ENCODE measurements at places on chromosomes 2 and 18.

DNA sequence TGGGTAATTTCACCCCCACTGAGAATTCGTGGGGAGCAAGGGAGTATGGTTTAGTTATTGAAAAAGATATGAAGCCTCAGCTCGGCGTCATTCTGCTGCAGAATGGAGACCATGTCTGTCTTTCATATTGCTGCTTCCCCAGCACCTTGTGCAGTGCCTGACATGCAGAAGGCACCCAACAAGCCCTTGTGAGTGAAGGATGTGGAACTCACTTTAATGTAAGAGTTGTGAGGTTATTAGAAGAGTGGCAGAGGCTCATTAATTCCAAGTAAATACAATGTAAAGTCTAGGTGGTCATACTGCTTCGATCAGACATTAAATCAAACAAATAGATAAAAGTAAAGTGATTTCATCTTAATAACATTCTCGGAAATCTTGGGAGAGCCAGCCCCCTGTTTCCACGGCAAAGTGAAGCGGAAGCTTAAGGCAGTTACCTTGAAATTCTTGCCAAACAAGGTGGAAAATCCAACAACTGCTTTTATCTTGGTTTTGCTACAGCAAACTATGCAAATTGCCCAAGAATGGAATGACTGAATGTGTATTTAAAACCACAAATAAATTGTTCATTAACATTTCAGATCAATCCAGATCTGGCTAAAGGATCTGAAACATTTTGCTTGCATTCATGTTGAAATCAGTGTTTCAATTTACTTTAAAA lies 9.6 kb downstream of the CFAP221 start:
- no peak for DNase-seq

DNA sequence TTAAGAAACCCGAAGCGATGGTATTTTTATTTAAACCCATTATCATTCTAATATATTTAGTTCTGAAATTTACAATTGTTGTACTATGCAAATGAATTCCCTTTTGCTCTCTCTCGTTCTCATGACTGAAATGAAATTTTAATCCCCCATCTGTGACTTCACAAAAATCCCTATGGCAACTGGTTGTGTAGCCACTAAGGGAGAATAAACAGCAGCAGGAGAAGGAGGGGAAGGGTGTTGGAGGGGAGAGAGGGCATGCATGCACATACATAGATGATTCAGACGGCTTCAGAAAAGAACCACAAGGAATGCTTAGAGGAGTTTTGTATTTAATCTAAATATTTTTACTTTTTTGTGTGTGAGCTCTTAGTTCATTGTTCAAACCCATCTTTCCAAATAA lies 36.8 kb downstream of the CPS1 start:
- DNase-seq: no peak

- no peak for DNase-seq
Observed at GRCh38 chr2:44061876-44062275, 66.1 kb upstream of the LRPPRC start.

- no peak for DNase-seq
Observed at GRCh38 chr18:435940-436339, 64.6 kb downstream of the COLEC12 start.

GRCh38 chr2:83368916-83369315 lies 1090.2 kb downstream of the SUCLG1 start:
- no peak for DNase-seq

DNA sequence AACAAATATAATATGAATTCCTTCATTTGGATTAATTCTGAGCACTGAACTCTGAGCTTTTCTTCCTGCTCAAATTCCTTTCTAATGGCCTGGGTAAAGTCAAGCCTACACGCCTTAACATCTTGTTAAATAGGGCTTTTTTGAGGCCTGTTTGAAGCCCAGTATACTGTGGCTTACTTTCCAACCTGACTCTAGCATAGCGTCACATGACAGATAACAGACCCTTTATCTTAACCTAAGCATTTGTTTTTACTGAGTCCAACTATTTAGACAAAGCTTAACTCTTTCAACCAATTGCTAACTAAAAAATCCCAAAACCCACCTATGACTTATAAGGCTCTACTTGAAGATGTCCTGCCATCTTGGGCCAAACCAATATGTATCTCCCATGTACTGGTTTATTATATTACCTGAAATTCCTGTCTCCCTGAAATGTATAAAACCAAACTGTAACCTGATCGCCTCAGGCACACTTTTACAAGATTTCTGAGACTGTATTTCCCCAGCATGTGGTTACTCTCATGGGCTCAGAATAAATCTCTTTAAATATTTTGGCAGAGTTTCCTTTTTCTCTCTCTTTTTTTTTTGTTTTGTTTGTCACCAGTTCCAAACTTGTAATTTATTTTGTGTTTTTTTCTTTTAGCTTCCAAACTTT lies 271.1 kb upstream of the VWC2L start:
- DNase-seq: no peak

GRCh38 chr18:54119524-54120019 lies 104.9 kb downstream of the MBD2 start:
- no peak for DNase-seq

DNA sequence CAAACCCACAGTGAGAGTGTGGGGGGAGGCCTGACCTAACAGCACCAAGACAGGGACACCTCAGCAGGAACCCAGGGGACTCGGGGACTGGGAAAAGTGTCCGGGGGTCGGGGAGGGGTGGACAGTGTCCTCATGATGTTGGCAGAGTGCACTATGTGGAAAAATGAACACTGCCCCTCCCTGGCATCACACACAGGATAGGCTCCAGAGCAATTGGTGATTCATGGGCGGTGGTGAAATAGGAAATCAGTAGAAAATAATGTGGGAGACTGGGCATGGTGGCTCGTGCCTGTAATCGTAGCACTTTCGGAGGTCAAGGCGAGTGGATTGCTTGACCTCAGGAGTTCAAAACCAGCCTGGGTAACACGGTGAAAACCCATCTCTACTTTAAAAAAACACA lies 3.6 kb upstream of the ANO7 start:
- no peak for DNase-seq

DNA sequence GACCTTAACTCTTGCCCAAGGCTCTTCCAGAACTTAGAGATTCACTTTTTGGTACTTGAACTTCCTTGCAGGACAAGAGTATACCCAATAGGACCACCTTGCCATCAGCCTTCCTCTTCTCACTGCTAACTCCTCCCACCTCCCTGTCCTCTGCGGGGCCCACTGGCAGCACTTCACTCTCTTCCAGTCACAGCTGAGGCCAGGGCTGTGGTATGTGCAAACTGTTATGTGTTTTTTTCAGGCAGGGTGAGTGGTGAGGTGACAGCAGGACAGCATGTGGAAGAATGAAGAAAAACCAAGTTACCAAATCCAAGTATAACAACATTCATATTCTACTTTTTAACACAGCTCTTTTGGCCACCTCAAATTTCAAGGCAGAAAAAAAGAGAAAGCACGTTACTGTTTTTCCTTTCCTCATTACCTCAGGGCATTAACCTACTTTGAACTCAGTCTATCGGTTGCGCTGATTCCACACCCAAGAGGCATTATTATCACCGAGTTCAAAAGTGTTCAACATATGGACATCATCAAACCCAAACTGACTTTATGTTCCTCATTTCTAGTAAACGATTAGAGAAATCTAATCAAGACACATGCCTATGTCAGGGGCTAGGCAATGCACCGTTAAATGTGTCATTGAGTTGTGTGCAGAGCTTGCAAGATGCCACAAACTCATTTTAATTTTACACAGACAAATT lies 605.2 kb upstream of the SYT4 start:
- no peak for DNase-seq

DNA sequence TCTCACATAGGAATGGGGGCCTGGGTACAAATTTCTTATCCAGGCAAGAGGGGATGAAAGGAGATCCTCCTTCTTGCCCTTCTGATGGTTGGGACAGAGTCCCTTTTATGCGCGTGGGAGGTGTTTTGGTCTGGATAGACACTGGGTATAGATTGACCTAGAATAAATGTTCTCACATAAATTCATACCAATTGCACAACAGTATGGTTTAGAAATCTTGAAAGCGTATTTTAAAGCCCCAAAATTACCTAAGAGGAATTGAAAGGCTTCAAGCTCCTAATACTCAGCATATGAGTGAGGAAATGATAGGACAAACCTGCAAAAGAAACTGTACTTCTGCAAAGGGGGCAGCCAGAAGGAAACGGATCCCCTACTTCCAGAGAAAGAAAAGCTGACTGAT lies 2.6 kb upstream of the BCL2 start:
- no peak for DNase-seq

GRCh38 chr2:157404363-157404762 lies 39.5 kb downstream of the CYTIP start:
- DNase-seq: peak; percentile 37

DNA sequence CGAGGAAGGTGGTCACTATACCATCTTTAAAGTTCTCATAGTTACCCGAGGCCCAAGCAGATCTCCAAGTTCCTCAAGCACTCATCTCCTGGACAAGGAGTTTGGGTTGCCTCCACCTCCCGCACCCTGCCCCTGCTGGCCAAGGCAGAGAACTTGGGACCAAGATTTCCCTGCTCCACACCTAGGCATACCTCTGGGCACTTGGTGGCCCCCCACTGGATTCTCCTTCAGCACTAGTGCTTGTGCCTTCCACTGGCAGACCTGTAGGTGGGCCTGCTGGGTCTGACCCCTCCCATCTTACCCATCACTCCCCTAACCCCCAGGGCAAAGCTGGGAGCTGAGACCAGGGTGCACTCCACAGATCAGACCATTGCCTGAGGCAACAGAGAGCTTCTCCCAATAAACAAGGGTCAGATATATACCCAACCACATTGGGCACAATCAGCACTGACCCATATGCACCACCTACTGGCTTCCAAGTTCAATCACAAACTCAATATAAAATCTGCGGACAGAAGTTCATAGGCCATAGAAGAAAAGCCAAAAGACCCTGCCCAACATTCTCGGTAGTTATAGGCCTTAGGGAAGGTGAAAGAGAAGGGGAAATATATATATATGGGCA lies 244.2 kb downstream of the EXOC6B start:
- no peak for DNase-seq

DNA sequence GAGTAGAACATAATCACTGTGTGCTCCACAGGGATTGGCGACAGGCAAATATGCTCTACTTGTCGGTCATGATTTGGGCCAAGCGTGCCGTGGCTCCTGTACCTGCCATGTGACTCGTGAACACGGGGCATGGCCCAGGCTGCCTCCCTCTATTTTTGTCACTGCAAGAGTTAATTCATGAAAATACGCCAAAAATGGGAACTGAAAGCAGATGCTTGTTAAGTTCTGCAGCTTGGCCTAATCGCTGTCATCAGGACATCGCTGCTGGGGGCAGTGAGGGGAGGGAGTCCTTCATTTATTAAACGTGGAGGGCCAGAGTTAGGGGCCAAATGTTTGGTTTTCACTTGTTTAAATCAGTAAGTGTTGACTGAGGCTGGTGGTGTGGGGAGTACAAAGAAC lies 177.8 kb downstream of the BCL2 start:
- no peak for DNase-seq

DNA sequence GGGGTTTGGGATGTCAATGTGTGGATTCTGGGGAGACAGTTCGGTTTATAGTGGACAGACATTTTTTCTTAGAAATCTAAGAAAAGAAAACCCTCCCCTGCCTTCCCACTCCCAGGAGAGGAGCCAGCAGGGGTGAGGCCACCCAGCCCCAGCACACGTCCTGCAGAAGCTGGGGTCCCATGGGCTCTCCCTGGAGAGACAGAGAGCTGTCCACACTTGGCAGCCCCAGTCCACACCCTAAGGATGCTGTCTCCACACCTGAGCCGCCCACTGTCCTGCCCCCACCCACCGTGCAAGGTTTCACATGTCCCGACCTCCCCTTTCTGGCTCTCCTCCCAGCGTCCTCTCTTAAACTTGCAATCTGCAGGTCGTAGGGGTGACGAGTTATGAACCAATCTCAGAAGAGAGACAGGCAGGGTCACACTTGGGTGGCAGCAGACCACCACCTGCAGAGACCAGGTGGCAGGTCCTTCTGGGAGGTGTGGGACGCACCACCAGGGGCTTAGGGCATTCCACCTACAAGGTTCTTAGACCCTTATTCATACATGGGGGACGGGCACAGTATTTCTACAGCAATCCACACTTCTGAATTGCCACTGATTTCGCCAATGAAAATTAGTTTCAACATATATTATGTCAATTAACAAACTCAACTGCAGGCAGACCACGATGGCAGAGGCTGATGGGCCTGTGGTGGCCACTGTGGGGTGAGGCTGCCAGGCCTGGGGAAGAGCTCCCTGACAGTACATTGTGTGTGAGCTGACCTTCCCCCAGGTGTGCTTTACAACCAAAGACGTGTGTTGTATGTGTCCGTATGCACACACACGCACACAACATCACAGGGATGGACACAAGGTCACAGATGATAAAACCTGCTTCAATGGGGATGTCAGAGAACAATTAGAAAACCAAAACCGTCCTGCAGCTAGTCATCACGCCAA lies 158.5 kb downstream of the TPO start:
- DNase-seq: no peak
